Osteoblast (primary cell): ENCODE measurements at places on chromosomes 12 and 14. TPM values are rescaled to one million over a fixed set of nuclear protein-coding genes. Genes with fewer than 3 reads are reported as not detected.

- H3K36me3 ChIP-seq: no peaks in the 10 kb centered on the region
- H3K27me3 ChIP-seq: no peaks in the 10 kb centered on the region
- H3K4me3 ChIP-seq: no peak overlapping the region
- H3K27ac ChIP-seq: no peak overlapping the region
- H3K4me1 ChIP-seq: peaks cover 4% of the 10 kb centered on the region
Observed at GRCh38 chr14:104808456-104808855, 7.6 kb downstream of the ZBTB42 start.

- DNase-seq: no peak
- H3K27ac ChIP-seq: no peak overlapping the region
- no peaks in the 10 kb centered on the region for H3K4me1 ChIP-seq
- peaks cover 3% of the 10 kb centered on the region for H3K36me3 ChIP-seq
Observed at GRCh38 chr14:89166633-89167032, 250.4 kb downstream of the FOXN3 start.

- peak overlapping the region; percentile 85 for H3K27ac ChIP-seq
- no peak for DNase-seq
- H3K36me3 ChIP-seq: no peaks in the 10 kb centered on the region
- no peak overlapping the region for H3K4me3 ChIP-seq
Observed at GRCh38 chr12:87812681-87813080, 216.5 kb downstream of the C12orf50 start.

DNA sequence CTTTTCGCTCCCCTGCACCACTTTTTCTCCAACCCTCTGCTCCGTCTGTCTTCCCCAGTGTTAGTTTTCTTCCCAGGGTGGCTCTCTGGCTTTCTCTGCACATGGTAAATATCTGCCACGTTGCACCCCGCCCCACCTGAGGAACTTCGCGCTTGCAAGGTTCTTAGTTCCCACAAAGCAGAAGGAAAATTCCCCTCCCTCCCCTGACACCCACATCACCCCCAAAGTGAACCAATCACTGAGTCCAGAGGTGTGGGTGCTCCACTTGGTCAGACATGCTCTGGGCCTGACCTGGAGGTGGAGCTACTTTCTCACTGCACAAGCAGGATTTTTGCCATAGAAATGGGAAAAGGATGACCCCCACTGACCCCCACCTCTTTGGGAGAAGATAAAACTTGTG, 415.0 kb downstream of the FUT8 start:
- H3K27me3 ChIP-seq: peaks cover 41% of the 10 kb centered on the region
- H3K27ac ChIP-seq: no peak overlapping the region
- DNase-seq: no peak
- H3K36me3 ChIP-seq: no peaks in the 10 kb centered on the region

DNA sequence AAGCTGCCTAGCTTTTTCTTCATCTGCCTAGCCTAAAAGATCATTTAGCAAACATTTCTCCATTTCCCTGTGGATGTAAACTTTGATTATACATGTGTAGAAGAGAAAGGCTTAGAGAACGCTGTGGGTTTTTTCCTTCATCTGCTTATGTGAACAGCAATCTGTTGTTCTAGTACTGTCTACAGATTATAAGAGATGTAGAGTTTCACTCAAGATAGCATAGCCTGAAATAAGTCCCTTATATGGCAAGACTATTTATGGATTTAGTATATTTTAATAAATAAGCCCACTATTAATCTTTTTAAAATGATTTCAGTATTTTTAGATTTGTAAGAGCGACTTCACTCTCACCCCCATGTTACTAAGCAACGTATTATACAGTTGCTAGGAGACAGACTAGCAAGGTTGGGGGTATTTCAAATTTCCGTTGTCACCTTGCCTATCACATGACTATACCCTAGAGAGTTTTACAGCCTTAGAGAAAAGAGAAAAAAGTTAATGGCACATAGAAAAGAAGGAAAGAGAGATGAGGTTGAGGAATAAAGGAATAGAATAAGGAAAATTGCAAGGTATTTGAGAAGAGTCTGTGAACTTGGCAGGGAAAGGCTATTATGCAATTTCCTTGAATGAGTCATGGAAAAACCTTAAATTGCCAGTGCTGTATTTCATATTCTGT, 12.2 kb upstream of the TUBA1A start:
- H3K36me3 ChIP-seq: no peaks in the 10 kb centered on the region
- H3K4me3 ChIP-seq: peak overlapping the region; percentile 42
- H3K27ac ChIP-seq: peak overlapping the region; percentile 75
- DNase-seq: peak; percentile 31
- peaks cover 30% of the 10 kb centered on the region for H3K4me1 ChIP-seq

Gene GLIPR1L1
- not detected in 2 replicates for total RNA-seq

- no peak overlapping the region for H3K4me3 ChIP-seq
- DNase-seq: no peak
- peaks cover 58% of the 10 kb centered on the region for H3K27me3 ChIP-seq
Observed at GRCh38 chr14:67523764-67524633, 9.1 kb upstream of the PLEKHH1 start.

DNA sequence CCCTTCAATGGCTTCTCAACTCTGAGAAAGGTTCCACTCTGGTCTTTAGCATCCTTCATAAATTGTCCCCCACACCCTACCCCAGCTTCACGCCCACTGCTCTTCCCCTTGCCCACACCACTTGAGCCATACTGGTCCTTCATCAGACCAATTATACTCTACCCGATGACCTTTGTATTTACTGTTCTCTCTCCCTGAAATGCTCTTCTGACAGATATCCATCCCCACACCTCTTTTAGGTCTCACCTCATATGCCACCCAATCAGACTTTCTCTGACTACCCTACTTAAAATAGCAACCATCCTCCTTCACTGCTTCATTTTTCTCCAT, 135.7 kb downstream of the MED13L start:
- no peaks in the 10 kb centered on the region for H3K36me3 ChIP-seq
- H3K4me3 ChIP-seq: no peak overlapping the region
- peak overlapping the region; percentile 7 for H3K27ac ChIP-seq
- H3K27me3 ChIP-seq: no peaks in the 10 kb centered on the region
- no peak for DNase-seq

Gene LIN7A
- 6.5 and 11.5 TPM in 2 replicates for total RNA-seq

Gene GYS2
- total RNA-seq: not detected in 2 replicates

GRCh38 chr12:3225796-3226180, 148.6 kb downstream of the TSPAN9 start:
- no peak overlapping the region for H3K4me3 ChIP-seq
- DNase-seq: no peak
- peaks cover 10% of the 10 kb centered on the region for H3K4me1 ChIP-seq
- no peaks in the 10 kb centered on the region for H3K27me3 ChIP-seq

DNA sequence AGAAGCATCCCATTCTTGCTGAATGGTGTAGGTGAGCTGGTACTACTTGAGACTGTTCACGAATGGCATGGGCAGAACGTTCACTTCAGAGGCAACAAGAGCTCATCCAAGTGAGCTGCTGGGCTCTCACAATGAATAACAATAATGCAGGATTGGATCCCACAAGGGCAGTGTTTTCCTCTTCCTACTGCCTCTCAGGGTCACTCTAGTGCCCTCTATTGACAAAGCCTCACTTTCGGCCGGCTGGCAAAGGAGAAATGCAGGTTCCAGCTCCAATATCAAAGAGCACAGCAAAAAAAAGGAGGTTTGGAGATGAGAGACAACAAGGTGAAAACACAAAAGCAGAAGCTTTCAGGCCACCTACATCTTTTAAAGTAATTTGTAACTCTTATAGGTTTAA, 74.6 kb upstream of the MYF6 start:
- H3K27ac ChIP-seq: no peak overlapping the region
- H3K4me1 ChIP-seq: peaks cover 4% of the 10 kb centered on the region
- no peaks in the 10 kb centered on the region for H3K36me3 ChIP-seq
- H3K27me3 ChIP-seq: no peaks in the 10 kb centered on the region

Gene HOXC6
- 5.6 and 7.2 TPM in 2 replicates for total RNA-seq

Gene GPRC5D
- total RNA-seq: not detected in 2 replicates

GRCh38 chr14:86296173-86296572, 766.2 kb downstream of the FLRT2 start:
- H3K36me3 ChIP-seq: no peaks in the 10 kb centered on the region
- no peaks in the 10 kb centered on the region for H3K4me1 ChIP-seq
- no peaks in the 10 kb centered on the region for H3K27me3 ChIP-seq
- no peak overlapping the region for H3K4me3 ChIP-seq
- no peak overlapping the region for H3K27ac ChIP-seq

Gene DIO2
- 0.29 and 1.1 TPM in 2 replicates for total RNA-seq

Gene LYZ
- total RNA-seq: 1.8 and 8.3 TPM in 2 replicates

GRCh38 chr12:104480826-104481440, 24.2 kb downstream of the CHST11 start:
- no peaks in the 10 kb centered on the region for H3K27me3 ChIP-seq
- H3K27ac ChIP-seq: peak overlapping the region; percentile 65
- peaks cover 12% of the 10 kb centered on the region for H3K4me1 ChIP-seq
- no peak overlapping the region for H3K4me3 ChIP-seq

Gene SPX
- total RNA-seq: 1.2 and 2.9 TPM in 2 replicates

- H3K36me3 ChIP-seq: no peaks in the 10 kb centered on the region
- no peak for DNase-seq
- H3K4me1 ChIP-seq: no peaks in the 10 kb centered on the region
- H3K27ac ChIP-seq: no peak overlapping the region
- no peaks in the 10 kb centered on the region for H3K27me3 ChIP-seq
Observed at GRCh38 chr14:32049361-32050088, 27.6 kb upstream of the ARHGAP5 start.

DNA sequence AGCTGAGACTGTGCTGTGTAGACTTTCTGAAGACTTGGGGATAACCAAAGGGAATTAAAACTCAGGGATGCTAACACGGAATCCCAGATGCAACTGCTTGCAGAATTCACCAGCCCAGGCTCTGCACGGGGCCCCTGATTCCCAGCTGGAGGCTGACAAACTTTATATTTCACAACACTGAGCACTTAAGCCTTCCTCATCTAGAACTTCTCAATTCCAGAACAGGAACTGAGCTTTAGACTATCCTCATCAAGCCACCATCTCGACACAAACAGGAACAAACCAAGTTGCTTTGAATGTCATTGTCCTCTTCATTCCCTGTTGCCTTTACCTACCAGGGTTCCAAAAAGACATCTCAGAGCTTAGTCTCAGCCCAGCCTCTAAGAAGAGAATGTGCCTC, 22.2 kb downstream of the CCDC63 start:
- no peaks in the 10 kb centered on the region for H3K36me3 ChIP-seq
- no peaks in the 10 kb centered on the region for H3K4me1 ChIP-seq
- no peak overlapping the region for H3K27ac ChIP-seq
- H3K27me3 ChIP-seq: no peaks in the 10 kb centered on the region
- no peak overlapping the region for H3K4me3 ChIP-seq

- no peaks in the 10 kb centered on the region for H3K36me3 ChIP-seq
- DNase-seq: peak; percentile 90
- H3K27me3 ChIP-seq: no peaks in the 10 kb centered on the region
- H3K4me3 ChIP-seq: peak overlapping the region; percentile 2
Observed at GRCh38 chr14:51780006-51780692, 80.3 kb upstream of the GNG2 start.

Gene CHGA
- total RNA-seq: not detected in 2 replicates

DNA sequence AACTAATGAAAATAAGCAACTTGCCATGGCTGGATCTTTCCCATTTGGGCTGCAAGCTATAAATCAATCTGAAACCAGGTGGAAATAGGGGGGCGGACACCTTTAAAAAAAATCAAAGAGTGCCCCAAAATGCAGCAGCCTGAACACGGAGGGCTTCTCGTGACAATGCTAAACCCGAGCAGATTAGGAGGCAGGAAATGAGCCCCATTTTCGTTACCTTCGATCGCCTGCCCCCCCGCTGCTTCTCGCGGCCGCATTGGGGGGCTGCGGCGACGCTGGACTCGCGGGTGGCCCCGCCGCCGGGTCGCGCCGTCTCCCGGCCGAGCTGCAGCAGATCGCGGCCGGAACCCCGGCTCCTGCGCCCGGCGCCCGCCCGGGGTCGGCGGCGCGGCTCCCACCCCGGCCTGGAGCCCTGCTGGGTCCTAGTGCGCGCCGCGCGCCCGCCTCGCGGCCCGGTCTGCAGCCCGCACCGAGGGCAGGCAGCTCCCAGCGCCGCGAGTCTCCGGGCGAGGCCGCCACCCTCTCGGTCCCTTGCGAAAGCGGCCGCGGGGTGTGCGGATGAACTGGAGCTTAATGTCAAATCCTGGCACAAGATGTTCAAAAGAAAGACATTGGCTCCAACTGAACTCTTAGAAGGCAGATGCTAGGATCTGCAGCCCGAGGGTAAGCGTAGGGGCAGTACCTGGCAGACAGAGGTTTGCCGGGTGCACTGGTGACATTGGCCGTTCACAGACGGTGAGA, 201.9 kb upstream of the FOXN3 start:
- H3K36me3 ChIP-seq: no peaks in the 10 kb centered on the region
- H3K4me1 ChIP-seq: peaks cover 19% of the 10 kb centered on the region
- H3K27ac ChIP-seq: peak overlapping the region; percentile 79
- H3K27me3 ChIP-seq: no peaks in the 10 kb centered on the region
- H3K4me3 ChIP-seq: peak overlapping the region; percentile 79
- peak; percentile 97 for DNase-seq

Gene SERPINA5
- 0.36 and 0.59 TPM in 2 replicates for total RNA-seq
